Stimulated activated CD8-positive, alpha-beta memory T cell treated with anti-CD3 and anti-CD28 coated beads, Interleukin-7, amount 100 ng/mL, for 4 hours (primary cell): ENCODE measurements at places on chromosomes 4 and X.

- DNase-seq = no peak
These were observed 4.6 kb upstream of the FGFRL1 start for GRCh38 chr4:1006856-1007255.

DNA sequence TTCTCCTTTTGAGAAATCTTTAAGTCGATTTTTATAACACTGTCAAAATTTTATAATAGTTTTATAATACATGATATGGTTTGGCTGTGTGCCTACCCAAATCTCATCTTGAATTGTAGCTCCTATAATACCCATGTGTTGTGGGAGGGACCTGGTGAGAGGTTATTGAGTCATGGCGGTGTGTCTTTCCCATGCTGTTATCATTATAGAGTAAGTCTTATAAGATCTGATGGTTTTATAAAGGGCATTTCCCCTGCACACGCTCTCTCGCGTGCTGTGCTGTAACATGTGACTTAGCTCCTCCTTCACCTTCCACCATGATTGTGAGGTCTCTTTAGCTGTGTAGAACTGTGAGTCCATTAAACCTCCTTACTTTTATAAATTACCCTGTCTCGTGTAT is 364.0 kb upstream of the SPANXN4 start:
- no peak for DNase-seq

DNA sequence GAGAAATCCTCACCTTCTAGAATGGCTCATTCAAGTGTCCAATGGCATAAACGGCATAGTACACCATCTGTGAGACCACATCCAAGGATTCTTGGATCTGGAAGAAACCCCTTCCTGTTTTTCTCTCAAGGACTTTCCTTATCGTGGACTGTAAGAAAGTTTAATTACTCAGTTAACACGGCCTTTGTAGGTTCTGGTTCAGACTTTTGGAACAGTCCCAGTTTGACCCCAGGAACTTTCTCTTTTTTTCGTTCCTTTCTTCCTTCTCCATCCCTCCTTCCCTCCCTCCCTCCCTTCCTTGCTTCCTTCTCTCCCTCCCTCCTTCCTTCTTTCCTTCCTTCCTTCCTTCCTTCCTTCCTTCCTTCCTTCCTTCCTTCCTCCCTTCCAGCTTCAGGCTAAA is 343.5 kb upstream of the SMIM31 start:
- DNase-seq = no peak

DNA sequence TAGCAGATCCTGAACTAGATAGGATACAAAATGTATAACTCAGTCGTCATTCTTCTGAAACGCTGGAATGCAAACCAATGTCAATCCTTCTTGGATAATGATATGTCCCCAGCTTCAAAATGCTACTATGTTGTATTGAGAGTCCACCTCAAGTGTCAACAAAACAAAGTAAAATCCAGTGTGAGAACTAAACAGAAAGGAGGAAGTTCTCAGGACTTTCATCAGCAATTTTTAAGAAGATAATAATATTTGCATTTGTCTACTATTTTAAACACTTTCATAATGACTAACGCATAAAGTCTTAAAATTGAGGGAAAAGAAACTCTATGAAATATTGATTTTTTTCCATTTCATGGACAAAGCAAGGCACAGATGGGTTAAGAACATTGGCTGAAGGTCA is 36.3 kb downstream of the SOD3 start:
- no peak for DNase-seq

DNA sequence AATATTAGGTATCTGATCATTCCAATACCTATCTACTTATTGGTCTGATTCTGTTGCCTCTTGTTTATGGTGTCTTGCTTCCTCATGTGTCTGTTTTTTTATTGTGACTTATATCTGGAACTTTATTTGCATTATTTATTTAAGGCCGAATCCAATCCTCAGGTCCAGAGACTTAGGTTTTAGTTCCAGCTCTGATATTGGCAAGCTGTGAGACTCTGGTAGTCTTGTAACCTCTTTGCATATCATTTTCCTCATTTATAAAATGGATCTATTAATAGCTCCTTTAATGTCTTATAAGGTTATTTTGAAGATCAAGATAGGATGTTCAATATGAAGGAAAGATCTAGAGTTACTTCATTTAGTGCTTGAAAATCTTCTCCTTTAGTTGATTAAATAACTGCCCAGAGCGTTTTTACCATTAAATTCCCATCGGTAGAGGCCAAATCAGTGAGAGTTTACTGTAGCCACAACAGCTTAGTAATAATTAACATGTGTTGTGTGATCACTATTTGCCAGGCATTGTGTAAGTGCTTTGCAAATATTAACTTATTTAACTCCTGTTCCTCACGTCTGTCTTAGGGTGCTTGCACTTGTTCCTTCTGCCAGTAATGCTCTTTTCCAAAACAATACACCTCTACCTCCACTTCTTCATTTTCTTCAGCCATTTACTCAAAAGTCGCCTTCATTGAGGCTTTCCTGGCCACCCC is 82.2 kb downstream of the CC2D2A start:
- DNase-seq = no peak

GRCh38 chr4:98672583-98673287 is 14.3 kb upstream of the TSPAN5 start:
- no peak for DNase-seq

- no peak for DNase-seq
These were observed 52.6 kb downstream of the RGS12 start for GRCh38 chr4:3345384-3345783.

- DNase-seq = no peak
These were observed 45.9 kb upstream of the RHOH start for GRCh38 chr4:40150932-40151331.

- DNase-seq = no peak
These were observed 319.1 kb upstream of the PCDH18 start for GRCh38 chr4:137851435-137851834.

GRCh38 chrX:107691024-107691448 is 62.7 kb downstream of the PRPS1 start:
- DNase-seq = no peak

- DNase-seq = no peak
These were observed 1.1 kb upstream of the CHIC2 start for GRCh38 chr4:54065282-54066087.

- DNase-seq = no peak
These were observed 15.6 kb downstream of the TRIML1 start for GRCh38 chr4:188154668-188155405.

GRCh38 chr4:14984448-14984847 is 17.8 kb upstream of the CPEB2 start:
- DNase-seq = no peak

GRCh38 chrX:154890990-154891639 is 5.0 kb downstream of the F8A1 start:
- no peak for DNase-seq

DNA sequence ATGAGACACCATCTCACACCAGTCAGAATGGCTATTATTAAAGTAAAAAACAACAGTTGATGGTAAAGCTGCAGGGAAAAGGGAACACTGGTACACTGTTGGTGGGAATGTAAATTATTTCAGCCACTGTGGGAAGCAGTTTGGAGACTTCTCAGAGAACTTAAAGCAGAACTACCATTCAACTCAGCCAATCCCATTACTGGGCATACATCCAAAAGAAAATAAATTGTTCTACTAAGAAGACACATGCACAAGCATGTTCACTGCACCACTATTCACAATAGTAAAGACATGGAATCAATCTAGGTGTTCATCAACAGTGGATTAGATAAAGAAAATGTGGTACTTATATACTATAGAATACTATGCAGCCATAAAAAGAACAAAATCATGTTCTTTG is 135.0 kb downstream of the REELD1 start:
- DNase-seq = no peak

GRCh38 chrX:72018277-72019112 is 107.8 kb downstream of the NHSL2 start:
- DNase-seq = peak; percentile 83

- no peak for DNase-seq
These were observed 200.5 kb downstream of the INPP4B start for GRCh38 chr4:142645475-142646108.

- DNase-seq = no peak
These were observed 99.5 kb downstream of the ADGRA3 start for GRCh38 chr4:22416403-22416802.

DNA sequence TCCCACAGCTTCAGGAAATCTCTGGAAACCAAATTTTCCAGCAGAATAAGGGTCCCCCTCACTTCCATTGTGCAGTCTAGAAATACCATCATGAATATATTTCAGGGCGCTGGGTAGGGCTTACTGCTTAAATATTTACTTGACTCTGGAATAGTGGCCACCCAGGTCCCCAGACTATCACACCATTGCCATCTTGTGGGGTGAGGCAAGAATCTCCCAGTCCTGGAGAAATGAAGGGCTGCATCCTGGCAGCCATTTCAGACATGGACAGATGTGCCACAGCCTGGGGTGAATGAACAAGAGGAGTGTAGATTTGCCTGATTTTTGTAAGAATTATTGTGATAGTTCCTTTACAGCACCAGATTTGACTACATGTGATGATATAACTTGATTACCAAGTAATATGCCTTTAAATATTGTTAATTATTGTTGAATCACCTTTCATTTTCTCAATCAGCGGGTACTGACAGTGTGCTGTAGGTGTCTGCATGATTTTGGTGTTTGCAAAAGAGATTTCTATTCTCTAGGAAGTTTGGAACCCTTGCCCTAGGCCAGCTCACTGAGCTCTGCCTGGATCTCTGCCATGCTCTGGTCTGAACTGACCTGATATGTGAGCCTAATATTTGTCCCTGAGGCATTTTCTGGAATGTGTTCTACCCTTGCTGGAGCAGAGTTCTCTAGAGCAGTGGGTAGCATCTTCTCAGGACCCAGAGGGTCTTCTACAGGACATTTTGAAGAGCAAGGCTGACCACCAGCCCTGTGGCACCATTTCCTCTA is 183.4 kb downstream of the KIT start:
- DNase-seq = no peak

DNA sequence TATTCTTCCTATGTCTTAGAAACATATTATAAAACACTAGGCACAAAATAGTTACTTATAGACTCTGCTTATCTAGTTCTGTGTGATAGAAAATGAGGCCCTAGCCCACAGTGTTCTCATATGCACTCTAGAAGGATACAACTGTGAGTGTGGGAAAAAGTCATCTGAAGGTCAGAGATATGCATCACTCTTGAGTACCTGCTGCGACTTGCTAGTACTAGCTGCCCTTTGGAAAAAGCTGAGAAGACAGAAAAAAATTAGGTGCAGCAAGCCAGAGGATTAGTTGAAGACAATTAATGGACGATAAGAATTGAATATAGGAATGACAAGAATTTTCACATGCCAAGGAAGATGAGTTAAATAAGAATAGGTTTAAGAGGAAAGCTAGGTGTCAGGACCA is 61.3 kb downstream of the MTHFD2L start:
- DNase-seq = no peak

DNA sequence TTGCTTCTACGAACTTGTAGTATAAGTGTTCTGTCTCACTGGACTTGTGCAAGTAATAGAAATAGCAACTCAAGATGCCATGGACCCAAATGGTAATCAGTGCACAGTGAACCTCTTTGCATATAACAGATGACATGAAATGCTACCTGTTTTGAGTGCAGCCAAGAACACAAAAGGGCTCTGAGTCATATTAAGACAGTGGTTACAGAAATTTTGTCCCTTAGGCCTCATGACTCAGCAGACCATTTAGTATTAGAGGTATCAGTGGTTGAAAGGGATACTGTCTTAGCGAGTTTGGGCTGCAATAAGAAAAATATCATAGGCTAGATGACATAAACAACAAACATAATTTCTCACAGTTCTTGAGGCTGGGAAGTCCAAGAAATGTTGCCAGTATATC is 502.9 kb upstream of the PCDH10 start:
- DNase-seq = no peak

DNA sequence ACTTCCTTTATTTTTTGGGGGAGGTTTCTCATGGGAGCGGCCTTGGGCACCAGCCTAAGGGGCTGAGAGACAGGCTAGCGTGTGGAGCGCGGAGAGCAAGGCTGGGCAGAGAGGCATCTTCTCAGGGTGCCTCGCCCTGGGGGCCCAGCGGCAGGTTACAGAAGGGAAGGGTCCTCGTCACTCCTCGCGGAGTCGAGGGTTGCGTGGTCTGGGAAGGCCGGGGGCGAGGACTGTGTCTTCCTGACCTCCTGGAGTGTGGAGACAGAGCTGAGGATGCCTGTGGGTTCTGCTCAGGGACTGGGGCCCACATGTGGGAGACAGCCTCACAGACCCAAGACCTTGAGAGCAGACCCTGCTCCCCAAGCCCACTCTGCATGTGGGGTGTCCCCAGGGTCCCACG is 79.6 kb upstream of the LRPAP1 start:
- DNase-seq = no peak

DNA sequence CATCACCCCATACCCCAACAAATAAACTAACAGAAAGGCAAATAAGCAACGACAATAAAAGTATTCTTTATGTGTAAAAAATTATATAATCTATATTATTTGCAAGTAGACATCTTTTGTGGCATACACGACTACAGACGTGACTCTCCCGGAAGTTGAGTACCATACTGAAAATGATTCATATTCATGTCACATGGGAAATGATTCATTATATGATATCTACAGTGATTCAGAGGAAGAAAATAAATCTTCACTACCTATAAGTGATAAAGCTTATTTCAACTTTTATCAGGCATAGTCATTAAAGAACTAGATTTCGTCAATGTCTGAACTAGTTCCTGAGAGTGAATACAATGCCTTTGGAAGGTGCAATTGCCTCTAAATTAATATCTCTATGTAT is 4.6 kb upstream of the ANTXR2 start:
- no peak for DNase-seq

DNA sequence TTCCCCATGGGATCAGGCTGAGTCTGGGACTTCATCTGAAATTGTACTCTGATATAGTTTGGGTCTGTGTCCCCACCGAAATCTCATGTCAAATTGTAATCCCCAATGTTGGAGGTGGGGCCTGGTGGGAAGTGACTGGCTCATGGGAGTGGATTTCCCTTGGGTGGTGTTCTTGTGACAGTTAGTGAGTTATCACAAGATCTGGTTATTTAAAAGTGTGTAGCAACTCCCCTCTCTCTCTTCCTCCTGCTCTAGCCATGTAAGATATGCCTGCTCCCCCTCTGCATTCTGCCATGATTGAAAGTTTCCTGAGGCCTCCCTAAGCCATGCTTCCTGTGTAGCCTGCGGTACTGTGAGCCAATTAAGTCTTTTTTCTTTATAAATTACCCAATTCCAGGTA is 61.0 kb downstream of the RASGEF1B start:
- no peak for DNase-seq

GRCh38 chr4:113131621-113132020 is 82.2 kb downstream of the ANK2 start:
- DNase-seq = no peak

DNA sequence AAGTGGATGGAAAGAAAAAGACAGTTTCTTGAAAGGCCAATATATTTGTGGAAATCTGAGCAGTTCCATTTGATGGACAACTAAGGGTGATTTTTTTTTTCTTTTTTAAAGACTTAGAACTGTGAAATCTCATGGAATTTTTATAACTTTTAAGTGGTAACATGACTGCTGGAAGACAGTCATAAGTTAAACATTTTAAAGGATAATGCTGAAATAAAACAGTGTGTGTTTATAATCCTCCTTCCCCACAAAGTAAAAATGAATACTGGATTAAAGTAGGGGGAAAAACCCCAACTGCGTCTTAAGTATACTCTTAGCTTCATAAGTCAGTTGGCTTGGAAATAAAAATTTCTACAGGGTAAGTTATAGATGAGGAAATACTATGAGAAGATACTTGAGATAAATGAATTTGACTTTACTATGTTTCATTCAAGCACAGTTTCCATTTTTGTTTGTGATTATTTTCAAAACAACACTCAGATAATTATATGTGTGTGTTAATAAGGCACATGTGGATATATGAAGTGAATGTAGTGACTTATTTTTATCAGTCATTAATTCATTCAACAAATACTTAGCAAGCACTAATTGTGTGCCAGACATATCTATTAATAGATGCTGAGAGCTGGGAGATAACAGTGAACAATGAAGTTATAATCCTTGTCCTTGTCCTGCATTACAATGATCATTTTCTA is 129.2 kb upstream of the ETNPPL start:
- no peak for DNase-seq
